ENCODE measurements at places on chromosomes 3 and 15.
A peak's percentile ranks its signal among the peaks of the same experiment; 100 is the strongest.

DNA sequence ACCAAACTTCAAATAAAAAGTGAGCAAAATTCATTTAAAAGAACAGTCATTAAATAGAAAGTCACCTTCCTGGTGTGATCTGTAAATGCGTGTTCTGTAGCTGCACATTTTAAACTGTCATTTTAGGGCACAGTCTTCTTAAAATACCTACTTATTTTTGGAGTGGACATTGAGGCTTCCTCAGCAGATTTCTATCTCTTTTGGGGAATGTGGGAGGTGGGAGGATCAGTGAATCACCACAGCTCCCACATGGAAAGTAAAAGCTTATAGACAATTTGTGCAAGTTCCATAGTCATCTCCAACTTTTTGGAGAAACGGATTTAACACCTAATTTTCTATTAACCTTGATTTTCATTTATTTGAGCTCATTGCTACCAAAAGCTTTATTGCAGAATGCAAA, 21.0 kb upstream of the MOBP start:
- DNase-seq: no peak

DNA sequence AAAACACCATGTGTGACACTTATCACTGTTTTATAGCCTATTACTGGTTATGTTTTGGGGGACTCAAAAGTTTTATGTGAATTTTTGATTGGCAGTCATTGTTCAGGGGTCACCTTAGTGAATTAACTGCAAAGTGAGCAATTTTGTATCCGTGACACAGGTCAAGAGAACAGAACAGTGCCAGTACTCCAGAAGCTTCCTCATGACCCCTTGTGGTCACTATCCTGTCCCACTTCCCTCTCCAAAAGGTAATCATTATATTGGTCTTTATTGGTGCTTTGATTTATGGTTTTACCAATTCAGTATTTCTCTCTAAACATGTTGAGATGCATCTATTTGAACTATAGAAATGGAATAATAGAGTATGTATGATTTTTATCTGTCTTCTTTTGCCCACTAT, 107.1 kb downstream of the STT3B start:
- DNase-seq: no peak

- DNase-seq: no peak
Observed at GRCh38 chr3:193842832-193843473, 249.9 kb downstream of the OPA1 start.

DNA sequence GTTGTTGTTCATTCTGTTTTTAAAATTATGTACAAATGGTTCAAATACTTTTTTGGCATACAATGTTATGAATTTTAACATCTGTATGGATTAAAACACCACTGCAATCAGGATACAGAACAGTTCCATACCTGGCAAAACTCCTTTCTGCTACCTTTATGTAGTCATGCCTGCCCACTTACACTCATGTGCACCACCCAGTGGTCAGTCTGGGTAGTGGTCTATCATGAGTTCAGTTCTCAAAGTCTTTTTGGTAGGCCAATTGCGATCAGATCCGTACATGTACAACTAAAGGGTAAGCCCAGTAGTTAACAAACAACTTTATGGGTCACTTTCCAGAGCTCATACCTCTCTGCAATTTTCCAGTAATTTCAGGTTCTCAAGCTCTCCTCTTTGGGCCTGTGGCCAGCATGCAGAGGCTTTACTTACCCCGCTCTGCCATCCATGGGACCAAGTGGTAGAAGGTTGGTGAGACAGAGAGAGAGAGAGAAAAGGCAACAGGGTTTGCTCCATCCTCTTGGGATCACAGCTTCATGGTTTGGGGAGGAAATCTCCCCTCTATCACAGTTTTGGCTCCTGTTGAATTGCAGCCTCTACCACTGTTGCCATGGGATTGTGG, 63.9 kb upstream of the FAM98B start:
- peak; percentile 77 for DNase-seq

GRCh38 chr3:33438284-33438668, 1.9 kb downstream of the UBP1 start:
- no peak for DNase-seq

All from tibial artery (tissue), 4 donors.